ENCODE measurements at places on chromosomes 12 and 14.

- no peak for DNase-seq
These were observed 14.4 kb downstream of the RASSF9 start for GRCh38 chr12:85821759-85822158.

DNA sequence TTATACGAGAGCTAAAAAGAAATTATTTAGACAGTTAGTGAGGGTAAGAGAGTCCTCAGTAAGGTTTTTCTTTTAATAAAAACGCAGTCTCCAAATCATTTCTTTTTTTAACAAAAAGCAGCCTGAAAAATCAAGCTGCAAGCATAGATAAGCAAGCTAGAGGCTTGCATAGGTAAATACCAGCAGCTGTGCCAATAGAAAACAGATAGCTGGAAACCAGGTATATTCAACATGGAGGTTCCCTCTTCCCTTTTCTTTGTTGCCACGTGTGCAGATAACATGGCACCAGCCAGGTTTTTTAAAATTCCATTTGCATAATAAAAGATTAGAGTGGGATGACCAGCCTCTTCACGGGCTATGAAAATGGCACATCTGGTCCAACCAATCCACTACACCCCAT lies 6.1 kb upstream of the PRKAB1 start:
- DNase-seq, result no peak

- DNase-seq, result no peak
These were observed 82.1 kb downstream of the NTF3 start for GRCh38 chr12:5514016-5514415.

GRCh38 chr14:103483600-103483999 lies 39.0 kb downstream of the CKB start:
- DNase-seq, result no peak

DNA sequence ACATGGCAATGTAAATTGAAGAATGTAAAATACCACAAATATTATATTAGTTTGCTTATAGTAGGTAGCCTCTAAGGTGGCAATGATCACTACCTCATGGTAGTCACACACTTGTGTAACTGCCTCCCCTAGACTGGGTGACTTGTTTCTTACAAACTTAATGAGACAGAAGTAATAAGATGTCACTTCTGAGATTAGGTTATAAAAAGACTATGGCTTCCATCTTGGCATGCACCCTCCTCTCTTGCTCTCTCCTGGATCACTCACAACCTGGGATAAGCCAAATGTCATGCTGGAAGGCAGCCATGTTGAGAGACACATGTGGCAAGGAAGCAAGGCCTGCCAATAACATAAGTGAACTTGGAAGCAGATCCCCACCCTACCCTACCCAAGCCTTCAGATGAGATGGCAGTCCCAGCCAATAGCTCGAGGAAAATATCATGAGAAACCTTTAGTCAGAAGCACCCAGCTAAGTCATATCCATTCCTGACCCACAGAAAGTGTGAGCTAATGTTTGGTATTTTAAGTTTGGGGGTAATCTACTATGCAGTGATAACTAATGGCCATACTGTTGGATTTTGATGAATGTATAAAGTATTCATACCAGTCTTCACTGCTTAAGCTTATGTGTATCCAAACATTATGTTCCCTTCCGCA lies 43.3 kb downstream of the PPP1R12A start:
- DNase-seq, result no peak

- DNase-seq, result no peak
These were observed 905 bp downstream of the CISTR start for GRCh38 chr12:53750812-53751335.

GRCh38 chr12:131132118-131132892 lies 178.6 kb downstream of the ADGRD1 start:
- DNase-seq, result peak; percentile 65

DNA sequence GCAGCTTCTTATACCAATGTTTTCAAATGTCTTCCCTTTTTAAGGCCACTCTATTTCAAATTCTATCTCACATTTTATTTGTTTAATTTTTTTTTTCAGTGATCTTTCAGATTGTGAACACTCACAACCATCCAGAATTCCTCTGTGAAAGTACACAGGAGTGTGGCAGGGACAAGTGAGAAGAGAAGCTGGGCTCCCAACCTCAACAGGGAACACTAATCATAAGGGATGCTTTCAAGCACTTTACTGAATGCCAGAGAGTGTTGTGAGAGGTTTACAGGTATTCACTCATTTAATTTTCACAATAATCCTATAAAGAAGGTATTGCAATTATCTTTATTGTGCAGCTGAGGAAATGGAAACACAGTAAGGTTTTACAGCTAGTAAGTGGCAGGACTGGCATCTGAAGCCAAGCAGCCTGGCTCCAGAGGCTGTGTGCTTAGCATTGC lies 60.1 kb upstream of the PYGL start:
- DNase-seq, result no peak

GRCh38 chr12:51868821-51869495 lies 18.9 kb upstream of the ANKRD33 start:
- DNase-seq, result no peak

DNA sequence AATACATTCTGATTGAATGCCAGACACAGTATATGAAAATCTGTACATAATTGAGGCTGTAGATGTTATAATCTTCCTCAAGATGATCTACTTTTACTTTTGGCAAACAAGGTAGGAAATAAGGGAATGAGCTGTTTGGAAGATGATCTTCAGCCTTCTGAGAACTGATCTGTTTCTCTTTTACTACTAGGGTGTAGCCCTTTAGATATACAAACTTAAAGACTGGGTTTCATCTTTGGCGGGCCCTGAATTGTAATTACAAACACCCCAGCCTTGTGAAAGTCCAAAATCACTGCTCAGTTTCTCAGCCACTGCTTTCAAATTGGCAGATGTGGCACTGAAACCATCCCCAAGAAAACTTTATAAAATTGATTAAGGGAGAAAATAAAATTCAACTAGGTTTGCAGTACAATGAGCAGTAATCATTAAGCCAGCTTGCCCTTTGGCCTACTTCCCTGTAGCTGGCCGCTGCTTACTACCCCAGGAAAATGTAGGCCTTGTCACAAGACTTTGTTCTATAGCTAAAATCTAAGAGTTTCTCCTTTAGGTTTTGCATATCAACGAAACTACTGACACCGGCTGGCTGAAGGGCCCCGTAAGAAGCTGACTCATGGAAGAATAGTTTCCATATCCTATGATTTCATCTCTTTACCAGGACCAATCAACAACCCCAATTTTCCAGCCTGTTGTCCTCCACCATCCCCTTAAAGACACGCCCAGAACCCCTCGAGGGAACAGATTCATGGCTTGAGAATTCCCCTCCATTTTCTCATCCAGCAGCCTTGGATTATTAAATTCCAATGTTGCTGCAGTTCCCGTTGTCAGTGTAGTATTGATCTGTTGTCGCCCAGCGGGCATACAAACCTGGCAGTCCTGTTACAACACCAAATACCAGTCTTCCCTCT lies 210.8 kb downstream of the PCNX1 start:
- DNase-seq, result no peak

- DNase-seq, result no peak
These were observed 64.4 kb downstream of the DIO2 start for GRCh38 chr14:80146941-80147340.

GRCh38 chr12:57497223-57498131 lies 9.6 kb downstream of the MARS1 start:
- DNase-seq, result no peak

DNA sequence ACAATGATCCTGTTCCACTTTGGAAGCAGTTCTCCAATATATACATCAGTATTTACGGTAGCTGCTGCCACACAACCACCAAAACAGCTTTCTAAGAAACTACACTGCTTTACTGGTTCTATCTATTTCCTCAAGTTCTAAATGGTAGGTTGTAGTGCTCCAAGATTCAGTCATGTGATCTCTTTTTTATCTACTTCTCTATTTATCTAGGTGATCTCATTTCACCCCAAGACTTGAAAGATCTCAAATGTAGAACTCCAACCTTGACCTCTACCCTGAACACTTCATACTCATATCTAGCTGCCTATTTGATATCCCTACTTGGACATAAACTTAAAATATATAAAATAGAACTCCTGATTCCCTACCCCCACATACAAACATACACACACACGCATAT lies 133.9 kb upstream of the RAP1B start:
- DNase-seq, result no peak

- DNase-seq, result no peak
These were observed 55.4 kb downstream of the GRIP1 start for GRCh38 chr12:66623455-66623854.

GRCh38 chr14:90815822-90816662 lies at the start of gene TTC7B:
TTC7B (minus strand) TSS chr14:90816430; CDS start chr14:90816295, 135 bp downstream.
- peak; percentile 13 for DNase-seq

GRCh38 chr12:59041241-59042121 lies 121.2 kb upstream of the LRIG3 start:
- DNase-seq, result no peak

GRCh38 chr12:67942724-67943123 lies 46.5 kb upstream of the IFNG-AS1 start:
- no peak for DNase-seq

- DNase-seq, result no peak
These were observed 8.8 kb downstream of the ATP5MC2 start for GRCh38 chr12:53667080-53667479.

DNA sequence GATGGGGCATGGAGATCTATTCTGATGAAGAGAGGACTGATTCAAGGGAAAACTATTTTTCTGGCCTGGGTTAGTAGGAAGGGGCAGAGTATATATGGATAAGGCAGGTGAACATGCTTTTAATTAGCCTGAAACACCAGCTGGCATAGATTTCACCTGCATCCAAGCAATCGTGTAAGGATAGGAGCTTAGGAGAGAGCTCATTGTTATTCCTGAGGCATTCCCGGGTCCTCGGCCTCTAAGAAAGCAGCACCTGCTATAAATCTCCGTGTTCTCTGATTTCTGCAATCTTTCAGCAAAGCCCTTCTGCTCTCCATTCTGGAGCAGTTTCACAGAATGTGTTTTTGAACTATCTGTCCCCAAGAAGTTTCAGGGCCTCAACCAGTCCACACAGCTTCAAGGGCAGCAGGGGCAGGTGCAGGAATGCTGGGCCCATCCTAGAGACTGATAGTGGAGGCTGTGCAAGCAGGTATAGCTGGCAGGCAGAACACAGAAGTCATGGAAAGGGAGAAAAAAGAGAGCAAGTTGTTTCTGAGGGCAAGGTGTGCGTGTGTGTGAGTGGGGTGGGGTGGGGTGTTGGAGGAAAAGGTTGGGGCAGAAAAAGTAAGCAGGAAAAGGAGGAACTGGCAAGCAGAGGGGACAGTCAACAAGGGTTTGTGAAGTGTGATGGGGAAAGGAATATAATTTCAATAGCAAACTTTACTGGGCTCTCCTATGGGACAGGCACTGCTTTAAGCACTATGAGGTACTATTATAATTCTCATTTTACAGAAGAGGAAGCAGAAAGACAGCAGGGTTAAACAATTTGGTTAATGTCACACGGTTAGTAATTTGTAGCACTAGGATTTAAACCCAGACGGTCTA lies 203.7 kb upstream of the SSTR1 start:
- DNase-seq, result no peak

DNA sequence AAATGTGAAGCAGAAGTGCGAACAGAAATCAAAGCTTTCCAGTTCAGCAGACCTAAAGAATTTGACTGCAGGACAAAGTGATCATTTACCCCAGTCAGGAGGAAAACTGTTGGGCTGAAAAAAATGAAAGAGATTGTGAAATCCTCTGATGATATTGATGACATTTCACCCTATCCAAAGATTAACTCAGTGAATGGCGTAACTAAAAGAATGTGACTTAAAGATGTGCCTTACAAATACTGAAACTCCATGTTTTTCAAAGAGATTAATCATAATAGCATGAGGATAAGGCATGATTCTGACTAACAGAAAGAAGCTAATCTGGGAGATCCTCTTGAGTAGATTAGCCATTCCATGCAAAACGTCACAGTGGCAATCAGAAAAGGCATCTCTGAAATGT lies 225.6 kb downstream of the DUSP6 start:
- DNase-seq, result no peak

GRCh38 chr12:117622741-117623140 lies 261.3 kb upstream of the NOS1 start:
- no peak for DNase-seq

DNA sequence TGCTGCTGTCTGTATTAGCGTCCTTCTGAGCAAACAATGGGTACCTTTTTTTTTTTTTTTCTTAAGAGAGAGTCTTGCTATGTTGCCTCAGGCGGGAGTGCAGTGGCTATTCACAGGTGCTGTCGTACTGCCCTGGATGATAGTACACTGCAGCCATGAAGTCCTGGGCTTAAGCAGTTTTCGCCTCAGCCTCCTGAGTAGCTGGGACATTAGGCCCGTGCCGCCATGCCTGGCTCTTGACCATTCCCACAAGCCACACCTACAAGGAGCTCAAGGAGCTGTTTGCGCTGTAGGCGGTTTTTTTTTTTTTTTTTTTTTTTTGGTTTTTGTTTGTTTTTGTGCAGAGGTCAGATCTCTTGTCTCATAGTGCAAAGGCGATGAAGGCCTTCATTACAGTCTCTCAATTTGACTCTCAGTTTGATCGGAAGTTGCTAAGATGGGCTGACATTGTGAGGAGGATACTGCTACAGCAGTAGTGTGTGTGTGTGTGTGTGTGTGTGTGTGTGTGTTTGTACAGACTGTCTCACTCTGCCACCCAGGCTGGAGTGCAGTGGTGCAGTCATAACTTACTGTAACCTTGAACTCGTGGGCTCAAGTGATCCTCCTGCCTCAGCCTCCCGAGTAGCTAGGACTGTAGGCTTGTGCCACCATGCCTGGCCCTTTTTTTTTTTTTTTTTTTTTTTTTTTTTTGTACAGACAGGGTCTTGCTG lies 34.2 kb downstream of the TRAF3 start:
- DNase-seq, result no peak
